ENCODE measurements at places on chromosomes 12 and 14.

DNA sequence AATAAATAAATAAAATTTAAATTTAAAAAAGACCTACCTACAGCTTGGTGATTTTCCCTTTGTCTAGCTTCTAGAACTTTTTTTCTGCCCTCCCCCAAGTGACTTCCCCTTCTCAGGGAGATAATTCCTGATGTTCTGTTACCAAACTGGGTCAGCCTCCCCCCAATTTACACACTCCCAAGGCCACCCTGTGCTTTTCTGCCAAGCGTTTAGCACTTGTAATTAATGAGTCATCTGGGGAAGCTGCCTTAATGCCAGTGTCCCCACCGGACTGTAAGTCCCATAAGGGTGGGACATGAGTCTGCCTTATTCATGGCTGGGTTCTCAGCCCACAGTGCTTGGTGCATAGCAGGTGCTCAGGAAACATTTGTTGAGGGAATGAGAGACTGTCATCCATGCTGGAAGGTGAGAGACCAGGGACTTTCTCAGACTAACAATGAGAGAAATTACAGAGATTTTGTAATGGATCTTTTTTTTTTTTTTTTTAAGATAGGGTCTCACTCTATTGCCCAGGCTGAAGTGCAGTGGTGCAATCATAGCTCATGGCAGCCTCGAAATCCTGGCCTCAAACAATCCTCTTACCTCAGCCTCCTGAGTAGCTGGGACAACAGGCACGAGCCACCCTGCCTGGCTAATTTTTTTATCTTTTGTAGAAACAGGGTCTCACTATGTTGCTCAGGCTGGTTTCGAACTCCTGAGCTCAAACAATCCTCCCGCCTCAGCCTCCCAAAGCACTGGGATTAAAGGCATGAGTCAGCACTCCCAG is 106.8 kb downstream of the PHETA1 start:
- no peaks in the 10 kb centered on the region for H3K36me3 ChIP-seq
- no peaks in the 10 kb centered on the region for H3K4me1 ChIP-seq
- H3K4me3 ChIP-seq: no peak overlapping the region
- no peak for DNase-seq
- peaks cover 3% of the 10 kb centered on the region for H3K27me3 ChIP-seq

- peaks cover 28% of the 10 kb centered on the region for H3K27me3 ChIP-seq
- H3K36me3 ChIP-seq: peaks cover 56% of the 10 kb centered on the region
- peaks cover 38% of the 10 kb centered on the region for H3K4me1 ChIP-seq
- no peak for DNase-seq
- H3K4me3 ChIP-seq: no peak overlapping the region
Observed at GRCh38 chr12:113083863-113084435, 27.4 kb downstream of the DTX1 start.

DNA sequence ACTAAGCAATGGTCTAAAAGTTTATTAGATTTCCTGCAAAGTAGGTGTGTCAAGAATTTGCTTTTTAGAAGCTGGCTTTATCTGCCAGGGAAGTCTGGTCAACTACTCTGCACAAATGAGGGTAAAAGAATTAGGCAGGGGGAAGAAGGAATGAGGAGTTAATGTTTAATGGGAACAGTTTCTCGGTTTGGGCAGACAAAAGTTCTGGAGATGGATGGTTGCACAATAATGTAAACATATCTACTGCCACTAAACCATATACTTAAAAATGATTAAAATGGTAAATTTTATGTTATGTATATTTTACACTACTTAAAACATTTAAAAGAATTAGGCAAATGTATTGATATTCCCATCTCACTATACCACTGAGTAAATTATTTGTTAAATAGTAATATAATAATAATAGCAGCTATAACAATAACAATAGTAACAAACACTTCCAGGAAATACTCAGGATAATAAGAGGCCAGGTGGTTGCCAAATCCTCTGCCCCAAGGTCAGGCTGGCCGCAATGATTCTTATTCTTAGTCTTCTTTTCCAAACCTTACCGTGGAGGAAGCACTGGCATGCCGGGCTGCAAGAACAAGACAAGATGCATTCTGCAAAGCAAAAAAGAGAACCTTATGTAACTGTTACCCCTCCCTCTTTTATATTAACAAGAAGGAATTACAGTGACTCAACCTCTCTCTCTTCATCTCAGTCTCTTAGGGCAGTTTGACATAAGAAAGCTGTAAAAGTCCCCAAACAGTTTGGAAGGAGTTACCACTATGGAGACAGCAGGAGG is 13.9 kb downstream of the CS start:
- no peak for DNase-seq
- H3K27me3 ChIP-seq: peaks cover 4% of the 10 kb centered on the region
- no peak overlapping the region for H3K27ac ChIP-seq
- H3K4me1 ChIP-seq: no peaks in the 10 kb centered on the region

DNA sequence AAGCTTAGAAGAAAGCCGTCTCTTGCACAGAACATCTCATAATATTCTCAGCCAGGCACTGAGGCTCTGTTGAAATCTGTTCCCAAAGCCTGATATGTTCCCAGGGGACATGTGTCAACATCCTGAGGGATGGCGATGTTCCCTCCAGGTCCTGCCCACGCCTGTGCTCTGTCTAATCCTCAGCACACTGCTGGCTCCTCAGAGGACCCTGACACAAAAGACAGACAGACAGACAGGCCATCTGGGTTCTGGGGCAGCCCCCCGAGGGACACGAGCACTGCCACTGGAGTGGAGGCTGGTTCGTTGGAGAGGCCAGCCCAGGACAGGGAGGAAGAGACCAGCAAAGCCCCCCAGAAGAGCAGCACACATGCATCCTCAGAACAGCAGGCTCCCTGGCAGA is 27.8 kb downstream of the CHGA start:
- no peak for DNase-seq
- peaks cover 4% of the 10 kb centered on the region for H3K36me3 ChIP-seq
- no peaks in the 10 kb centered on the region for H3K4me1 ChIP-seq
- no peak overlapping the region for H3K4me3 ChIP-seq

GRCh38 chr14:73457924-73458182 is 493 bp downstream of the NUMB start:
- peak overlapping the region; percentile 100 for H3K4me3 ChIP-seq
- H3K36me3 ChIP-seq: peaks cover 18% of the 10 kb centered on the region
- peak overlapping the region; percentile 97 for H3K27ac ChIP-seq

DNA sequence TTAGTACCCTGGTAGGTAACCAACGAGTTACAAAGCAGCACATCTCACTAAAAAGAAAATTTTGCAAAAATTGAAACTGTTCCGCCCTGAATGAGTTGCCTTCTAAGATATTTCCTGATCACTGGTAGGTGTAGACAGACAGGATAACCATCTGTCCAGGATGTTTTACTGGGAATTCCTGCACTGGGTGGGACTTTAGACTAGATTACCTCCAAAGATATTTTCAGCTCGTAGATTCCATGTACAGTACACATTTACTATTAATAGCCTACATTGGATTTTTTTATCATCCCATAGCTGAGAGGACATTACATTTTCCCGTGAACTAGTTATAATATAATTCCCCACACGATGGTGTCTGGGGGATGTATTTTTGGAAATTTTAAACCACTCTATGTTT is 139.6 kb downstream of the DYRK2 start:
- H3K4me1 ChIP-seq: peaks cover 22% of the 10 kb centered on the region
- no peak overlapping the region for H3K27ac ChIP-seq
- H3K36me3 ChIP-seq: peaks cover 10% of the 10 kb centered on the region
- no peak overlapping the region for H3K4me3 ChIP-seq
- peaks cover 2% of the 10 kb centered on the region for H3K27me3 ChIP-seq
- no peak for DNase-seq

Data from endothelial cell (in vitro differentiated cells).